ENCODE measurements at places on chromosomes 6 and 20. TPM values are rescaled to one million over a fixed set of nuclear protein-coding genes. Genes with fewer than 3 reads are reported as not detected.

Gene MYLK2
- total RNA-seq, result 0.55 TPM

DNA sequence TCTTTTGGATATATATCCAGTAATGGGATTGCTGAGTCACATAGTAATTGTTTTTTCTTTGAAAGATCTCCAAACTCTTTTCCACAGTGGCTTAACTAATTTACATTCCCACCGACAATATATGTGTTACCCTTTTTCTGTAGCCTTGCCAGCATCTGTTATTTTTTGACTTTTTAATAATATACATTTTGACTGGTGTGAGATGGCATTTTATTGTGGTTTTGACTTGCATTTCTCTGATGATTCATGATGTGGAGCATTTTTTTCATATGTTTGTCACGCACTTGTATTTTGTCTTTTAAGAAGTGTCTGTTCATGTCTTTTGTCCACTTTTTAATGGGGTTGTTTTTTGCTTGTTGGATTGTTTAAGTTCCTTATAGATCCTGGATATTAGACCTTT, 58.9 kb upstream of the OPRM1 start:
- no peak for DNase-seq

DNA sequence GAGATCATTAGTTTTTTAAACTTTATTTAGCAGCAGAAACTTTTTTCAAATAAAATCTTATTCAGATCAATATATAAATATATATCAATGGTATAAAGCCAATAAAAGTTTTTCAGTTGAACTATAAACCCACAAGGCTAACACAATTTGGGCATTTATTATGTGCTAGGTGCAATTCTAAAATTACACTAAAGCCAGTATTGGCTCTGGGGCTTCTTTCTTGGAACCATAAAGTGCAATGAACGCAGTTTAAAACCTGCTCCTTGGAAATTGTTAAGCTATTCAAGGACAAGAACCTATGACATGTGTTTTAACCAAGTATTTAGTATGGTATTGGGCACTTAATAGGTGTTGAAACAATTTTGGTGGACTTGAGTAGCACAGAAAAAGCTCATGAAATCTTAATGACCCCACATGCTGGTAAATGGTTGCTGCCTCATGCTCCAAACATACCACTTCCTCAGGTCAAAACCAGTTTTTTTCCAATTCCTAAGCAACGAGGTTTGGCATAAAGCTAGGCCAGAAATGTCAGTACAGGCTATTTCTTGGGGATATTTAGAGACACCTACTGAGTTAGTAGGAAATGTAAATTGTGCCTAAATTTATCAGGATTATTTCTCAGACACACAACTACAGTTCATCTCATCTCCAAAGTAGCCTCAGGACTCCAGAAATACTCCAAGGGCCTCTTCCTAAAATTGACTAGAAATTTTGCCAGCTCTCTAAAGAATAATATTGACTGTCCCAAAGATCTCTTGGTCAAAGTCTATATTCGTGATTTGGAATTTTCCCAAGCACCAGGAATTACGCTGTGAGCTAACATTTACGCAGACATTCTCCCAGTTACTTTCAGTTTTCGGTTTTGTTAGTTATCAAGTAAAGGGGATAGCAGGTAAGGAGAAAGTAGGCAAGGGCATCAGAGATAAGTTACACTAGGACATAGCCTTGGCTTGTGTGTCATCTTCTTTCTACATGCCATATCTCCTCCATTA, 90.9 kb upstream of the LGSN start:
- DNase-seq, result no peak

DNA sequence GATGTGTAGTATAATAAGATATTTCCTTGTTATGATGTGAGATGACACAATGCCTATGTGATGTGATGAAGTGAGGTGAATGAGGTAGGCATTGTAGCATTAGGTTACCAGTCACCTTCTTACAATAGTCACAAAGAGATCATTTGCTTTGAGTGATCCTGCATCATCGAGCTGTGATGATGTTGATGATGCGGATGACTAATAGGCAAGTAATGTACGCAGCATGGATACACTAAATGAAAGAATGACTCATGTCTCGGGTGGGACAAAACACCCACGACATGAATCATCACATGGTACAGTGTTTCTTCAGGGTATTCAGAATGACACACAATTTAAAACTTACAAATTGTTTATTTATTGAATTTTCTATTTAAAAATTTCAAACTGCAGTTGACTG, 806.3 kb upstream of the GJE1 start:
- no peak for DNase-seq

DNA sequence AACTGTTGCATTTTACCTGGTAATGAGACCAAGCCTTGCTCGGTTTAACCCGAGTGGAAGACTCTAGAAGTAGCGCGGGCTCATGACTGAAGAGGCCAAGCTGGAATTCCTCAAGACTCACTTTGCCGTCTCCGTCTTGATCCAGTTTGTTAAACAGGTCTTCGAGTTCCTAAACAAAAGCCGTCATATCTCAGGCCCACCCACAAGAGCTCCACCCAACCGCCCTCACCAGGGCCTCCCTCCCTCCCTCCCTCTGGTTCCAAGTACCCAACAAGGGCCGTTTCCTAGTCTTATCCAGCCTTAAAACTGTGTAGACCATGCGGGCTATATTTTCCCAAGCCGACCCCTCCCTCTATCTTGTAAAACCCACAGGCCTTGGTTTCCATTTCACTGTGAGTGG, 81.4 kb downstream of the NINL start:
- DNase-seq, result no peak

DNA sequence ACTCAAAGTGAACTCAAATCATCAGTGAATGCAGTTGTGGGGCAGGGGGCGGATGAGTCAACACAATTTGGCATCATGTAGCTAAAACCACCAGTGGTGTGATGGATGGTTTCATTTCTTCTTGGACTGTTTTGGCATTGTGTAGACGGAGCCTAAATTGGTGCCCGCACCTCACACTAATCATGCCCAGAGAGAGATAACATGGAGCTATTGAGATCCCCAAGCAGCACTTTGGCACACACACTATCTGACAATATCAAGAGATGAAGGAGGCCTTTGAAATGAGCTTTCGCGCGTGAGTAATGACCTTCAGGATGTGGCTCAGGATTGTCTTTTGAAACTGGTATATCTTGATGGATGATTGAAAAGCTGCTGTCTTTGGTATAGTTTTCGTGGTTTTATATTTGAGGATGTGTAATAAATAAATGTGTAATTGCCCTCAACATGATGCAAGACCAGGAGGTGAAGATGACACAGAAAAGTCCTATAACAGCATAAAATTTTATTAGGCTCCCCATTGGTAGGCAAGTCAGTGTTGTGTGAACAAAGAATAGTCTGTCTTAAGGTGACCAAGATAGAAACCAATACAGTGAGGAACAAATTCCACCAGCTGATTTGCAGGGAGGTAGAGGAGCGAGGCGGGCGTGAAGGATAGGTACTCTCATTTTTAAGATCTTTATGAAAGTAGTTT, 174.2 kb downstream of the TSHZ2 start:
- DNase-seq, result no peak

DNA sequence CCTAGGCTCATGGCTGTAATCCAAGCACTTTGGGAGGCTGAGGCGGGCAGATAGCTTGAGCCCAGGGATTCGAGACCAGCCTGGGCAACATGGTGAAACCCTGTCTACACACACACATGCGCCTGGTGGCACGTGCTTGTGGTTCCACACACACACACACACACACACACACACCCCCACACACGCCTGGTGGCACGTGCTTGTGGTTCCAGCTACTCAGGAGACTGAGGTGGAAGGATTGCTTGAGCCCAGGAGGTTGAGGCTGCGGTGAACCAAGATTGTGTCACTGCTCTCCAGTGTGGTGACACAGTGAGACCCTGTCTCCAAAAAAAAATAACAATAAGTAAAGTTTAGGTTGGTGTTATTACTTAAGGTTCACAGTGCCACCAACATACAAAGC, 165.8 kb downstream of the ZFAND3 start:
- DNase-seq, result no peak

Gene SEMG1
- total RNA-seq, result not detected

Gene CCDC170
- total RNA-seq, result 1.4 TPM

GRCh38 chr6:52213127-52213526, 27.0 kb downstream of the IL17A start:
- DNase-seq, result no peak

GRCh38 chr6:132101535-132101934, 150.4 kb upstream of the CCN2 start:
- DNase-seq, result no peak
